HS-5 (cell line): ENCODE measurements at places on chromosomes 7 and 10.

- no peak for DNase-seq
Observed at GRCh38 chr10:8114741-8115617, 60.5 kb downstream of the GATA3 start.

GRCh38 chr10:35388197-35388596 is 51.9 kb downstream of the CCNY start:
- no peak for DNase-seq

DNA sequence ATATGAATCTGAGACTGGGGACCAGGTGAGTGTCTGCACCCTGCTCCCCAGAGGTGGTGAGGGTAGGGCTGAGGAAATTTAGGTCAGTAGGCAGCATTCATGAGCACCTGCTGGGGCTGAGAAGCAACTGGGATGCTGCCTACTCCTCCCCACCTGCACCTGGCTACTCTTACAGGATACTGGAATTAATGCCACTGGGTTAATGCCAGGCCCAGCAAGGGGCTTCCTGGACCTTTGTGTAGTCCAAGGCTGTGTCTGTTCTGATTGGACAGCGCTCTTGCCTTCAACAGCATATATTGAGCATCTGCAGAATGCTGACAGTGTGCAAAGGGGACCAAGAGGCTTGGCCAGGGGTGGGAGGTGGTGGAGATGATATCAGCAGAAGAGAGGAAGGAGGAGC is 32.1 kb downstream of the ADCYAP1R1 start:
- no peak for DNase-seq

- DNase-seq = no peak
Observed at GRCh38 chr10:123604506-123604905, 61.6 kb upstream of the GPR26 start.

DNA sequence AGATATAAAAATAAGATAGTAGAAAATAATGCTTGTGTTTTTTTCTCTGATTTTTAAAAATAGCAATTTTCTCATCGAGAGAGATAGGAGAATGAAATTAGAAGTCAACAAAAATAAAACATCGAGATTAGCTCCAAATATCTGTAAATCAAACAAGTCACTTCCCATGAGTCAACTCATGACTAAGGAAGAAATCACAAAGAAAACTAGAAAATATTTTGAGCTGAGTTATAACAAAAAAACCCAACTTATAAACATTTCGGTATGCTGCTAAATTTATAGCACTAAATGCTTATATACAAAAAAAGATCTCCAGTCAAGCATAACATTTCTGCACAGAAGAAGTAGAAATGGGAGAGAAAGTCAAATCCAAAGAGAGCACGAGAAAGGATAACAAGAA is 140.1 kb downstream of the ITGA8 start:
- DNase-seq = no peak

DNA sequence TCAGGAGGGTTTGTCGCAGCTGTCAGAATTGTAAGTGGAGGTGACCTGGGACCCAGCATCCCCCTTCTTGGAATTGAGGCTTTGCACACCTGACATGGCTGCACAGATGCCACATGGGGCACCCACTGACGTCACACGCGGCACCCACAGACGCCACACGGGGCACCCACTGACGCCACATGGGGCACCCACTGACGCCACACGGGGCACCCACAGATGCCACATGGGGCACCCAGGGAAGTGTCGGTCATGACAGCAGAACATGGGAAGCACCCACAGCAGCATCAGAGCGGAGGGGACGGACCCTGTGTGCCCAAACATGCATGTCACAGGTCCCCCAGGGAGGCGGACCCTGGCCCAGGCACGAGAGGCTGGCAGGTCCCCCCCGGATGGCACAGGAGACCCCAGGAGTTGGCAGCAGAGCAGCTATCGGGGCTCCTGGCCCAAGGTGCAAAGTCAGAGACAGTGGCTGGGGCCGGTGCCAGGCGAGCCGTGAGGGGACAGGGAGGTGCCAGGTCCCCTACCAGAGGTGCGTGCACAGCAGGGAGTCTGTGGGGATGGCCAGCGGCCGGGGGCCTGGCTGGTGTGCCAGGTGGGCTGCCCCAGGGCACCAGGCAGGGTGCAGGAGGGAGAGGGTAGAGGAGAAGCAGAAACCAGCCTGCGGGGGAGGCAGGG is 21.1 kb downstream of the KNDC1 start:
- DNase-seq = no peak

DNA sequence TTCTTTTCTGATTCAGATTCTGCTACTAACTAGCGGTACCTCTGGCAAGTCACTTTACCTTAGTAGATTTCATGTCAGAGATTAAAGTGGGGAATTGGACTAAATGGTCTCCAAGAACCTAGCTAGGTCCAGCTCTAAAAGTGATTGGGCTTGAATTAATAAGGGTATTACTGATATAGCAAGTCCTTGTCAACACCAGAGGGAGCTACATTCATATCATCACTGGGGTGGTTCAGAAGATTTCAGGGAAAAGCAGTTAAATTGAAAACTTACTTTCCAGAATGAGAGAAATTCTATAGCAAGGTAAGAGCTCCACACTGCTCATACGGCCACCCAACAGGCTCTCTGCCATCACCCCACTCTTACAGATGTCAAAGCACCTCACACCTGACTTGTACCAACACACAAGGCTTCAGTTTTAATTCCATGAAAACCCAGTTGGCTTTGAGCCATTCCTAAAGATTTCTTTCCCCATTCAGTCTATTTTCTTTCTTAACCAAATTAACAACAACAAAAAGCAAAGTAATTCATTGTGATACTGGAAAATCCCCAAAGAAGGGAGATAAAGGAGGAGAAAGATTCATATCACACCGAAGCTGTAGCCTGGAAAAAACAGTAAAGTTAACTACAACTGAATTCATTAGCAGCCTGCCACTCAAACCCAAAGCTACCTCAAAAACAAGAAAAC is 38.0 kb upstream of the SPOCK2 start:
- no peak for DNase-seq

DNA sequence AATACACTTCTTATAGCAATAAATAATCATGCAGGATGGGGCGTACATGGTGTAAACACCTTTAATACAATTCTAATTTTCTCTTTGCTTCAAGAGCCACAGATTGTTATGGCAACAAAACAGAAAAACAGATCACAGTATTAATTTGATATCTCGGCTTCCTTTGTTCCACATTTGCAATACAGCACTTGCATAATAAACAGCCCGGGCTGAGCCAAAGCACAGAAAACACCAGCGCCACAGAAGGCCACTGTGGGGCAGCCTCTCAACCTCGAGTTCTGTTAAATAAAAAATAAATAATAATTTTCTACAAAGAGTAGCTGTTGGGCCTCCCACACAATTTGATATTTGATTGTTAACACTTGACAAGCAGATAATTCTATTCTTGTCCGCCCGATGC is 255.9 kb downstream of the USP6NL start:
- no peak for DNase-seq

GRCh38 chr10:37747081-37747480 is 110.3 kb downstream of the ZNF248 start:
- no peak for DNase-seq

DNA sequence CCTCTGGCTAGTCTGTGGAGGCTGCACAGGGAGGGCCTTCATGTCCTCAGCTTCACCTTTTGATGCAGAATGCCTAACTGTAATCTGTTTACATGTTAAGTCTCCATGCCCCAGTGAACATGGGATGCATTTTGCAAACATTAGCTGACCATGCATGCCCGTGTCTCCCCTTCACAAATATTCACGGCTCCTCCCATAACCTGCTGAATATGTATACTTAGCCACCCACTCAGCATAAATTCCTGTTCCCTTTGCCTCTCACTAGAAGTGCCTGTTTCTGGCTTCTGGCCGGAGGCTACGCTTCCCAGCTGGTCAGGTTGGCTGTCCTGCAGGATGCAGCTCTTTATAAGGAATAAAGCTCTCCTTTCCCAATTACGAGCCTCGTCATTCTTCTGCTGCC is 552.7 kb downstream of the DNAJB6 start:
- DNase-seq = no peak

GRCh38 chr10:129755621-129756020 is 208.5 kb downstream of the EBF3 start:
- no peak for DNase-seq

DNA sequence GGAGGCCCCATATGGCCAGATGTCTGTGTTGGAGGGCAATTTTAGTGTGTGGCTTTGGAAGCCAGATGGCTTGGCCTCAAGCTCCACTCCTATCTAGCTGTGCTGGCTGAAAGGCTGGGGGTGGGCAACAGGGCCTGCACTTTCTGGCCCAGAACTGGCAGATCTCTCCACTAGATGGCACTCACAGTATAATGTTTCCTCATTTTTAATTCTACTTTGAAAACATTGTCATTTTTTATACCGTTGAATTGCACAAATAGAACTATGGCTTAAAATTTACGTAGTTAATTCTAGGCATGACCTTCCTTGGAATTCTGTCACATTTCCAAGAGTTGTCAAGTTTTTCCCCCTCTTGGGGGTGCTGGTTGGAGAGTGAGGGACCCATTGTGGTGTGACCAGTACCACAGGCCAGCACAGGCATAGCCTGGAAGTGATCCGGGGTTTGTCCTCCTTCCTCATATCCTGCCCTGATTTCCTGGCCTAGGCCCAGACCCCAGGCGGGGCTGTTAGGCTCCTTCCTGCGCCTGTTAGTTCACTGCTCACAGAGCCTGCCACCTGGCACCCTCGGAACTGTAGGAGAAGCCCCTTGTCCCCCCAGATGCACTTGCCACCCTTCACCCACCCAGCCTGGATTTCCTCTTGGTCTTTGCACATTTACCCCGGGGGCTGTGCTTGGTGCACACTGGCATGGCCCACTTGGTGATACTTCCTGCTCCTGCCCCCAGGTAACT is 52.8 kb downstream of the ARHGAP22 start:
- peak; percentile 25 for DNase-seq

DNA sequence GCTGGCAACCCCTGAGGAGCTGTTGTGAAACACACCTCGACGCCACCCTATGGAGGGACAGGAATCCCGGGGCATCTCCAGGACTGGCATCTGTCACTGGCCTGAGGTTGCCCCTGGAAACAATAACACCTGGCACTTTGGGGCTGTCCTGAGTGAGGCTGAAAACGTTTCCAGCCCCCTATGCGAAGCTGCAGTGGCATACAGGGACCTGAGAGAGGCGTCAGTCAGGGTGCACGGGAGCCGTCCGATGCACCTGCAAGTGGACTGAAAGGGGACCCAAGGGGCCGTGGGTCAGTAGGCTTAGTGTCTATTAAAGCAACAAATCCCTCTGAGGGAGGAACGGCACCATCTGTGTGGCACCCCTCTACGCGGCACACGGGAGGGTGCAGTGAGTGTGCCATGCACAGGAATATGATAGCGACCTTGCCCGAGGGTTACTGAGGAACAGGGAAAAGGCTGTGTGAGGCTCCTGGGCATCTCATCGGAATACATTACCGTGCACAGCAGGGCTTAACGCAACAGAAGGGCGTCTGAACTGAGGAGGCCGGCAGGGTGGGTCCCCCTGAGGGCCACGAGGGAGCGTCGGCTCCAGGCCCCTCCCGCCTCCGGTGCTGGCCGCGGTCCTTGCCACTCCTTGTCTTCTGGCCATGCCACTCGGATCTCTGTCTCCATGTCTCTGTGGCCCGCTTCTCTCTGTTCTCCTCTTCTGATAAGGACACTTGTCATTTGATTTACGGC is 50.4 kb downstream of the FOXL3 start:
- DNase-seq = no peak

- no peak for DNase-seq
Observed at GRCh38 chr7:95026421-95027072, 119.2 kb downstream of the PPP1R9A start.

DNA sequence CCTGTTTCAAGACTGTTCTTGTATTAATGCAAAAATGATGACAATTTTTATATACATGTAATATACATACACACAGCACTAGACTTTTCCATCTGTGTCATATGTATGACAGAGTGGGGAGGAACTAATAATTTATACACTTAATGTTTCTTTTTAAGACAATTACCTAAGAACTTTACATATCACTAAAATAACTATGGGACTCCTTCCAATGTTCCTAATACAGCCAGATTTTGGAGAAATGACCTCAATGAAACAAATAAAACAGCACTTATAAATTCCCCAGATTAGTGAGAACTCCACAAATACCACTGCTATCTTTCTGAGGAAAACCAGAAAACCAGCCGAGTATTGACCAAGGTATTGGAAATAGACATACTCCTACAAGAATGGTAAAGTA is 199.4 kb downstream of the ELMO1 start:
- no peak for DNase-seq

- DNase-seq = no peak
Observed at GRCh38 chr7:127819975-127820731, 168.2 kb downstream of the SND1 start.

DNA sequence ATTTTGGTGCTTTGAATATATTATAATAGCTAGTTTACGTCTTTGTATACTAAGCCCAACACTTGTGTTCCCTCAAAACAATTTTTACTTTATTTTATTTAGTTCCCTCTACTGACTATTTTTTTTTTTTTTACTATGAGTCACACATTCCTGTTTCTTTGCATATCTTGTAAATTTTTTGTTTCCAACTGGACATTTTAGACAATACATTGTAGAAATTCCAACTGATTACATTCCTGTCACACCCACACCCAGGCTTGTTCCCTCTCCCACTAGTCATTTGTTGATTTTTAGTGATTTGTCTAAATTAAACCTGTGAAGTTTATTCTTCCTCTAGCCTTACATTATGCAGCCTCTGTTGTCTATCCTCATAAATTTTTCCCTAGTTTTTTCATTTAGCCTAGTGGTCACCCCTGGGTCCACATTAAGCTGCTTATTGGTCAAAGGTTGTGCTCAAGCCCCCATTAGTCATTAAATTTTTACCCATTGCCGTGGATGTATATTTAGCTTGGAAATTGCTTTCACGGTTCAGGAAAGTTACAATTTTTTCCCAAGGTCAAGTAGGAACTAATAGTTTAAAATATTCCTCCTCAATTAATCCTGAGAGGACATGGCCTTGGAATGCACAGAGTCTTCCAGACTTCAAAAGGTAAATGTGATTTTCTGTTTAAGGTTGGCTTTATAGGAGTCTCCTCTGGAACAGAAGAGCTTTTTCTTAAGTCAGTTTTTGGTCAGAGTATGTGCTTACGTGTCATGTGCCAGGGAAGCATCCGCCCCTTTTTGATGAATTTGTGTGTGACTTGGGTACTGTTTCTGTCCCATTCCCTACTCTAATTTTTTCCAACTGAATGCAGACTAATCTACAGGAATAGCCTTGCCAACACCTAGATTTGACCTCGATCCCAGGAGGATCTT is 207.6 kb upstream of the TMEM72 start:
- peak; percentile 58 for DNase-seq

DNA sequence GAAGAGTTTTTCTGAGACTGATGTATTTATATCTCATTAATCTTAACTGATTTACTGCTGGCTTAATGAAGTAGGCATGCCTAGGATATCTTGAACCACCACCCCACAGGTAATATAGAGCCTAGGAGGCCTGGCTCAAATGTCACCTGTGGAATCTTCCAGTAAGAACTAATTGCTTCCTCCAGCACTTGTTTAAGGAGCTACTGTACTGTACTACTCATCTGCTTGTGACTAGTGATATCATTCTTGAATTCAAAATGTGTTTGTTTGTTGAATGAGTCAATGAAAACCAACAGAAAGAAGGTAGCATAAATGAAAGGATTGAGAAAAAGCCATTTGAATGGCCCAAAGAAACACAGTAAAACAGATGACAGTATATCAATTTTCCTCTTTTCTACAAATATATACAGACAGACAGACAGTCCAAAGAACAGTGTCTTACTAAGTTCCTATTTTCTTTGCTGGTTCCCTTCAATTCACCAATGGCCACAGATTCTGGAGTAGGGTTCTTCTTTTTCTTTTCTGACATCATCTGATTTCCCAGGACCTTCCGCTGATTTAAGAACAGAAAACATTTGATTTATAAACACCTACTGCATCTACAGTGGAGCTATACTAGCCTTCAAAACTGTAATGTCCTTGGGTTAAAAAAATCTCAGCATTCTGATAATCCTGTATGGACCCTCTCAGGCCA is 43.7 kb upstream of the SLIT1 start:
- no peak for DNase-seq

- peak; percentile 43 for DNase-seq
Observed at GRCh38 chr10:125661941-125662515, 20.9 kb downstream of the TEX36 start.
